ENCODE measurements at places on chromosomes 7 and 10.

DNA sequence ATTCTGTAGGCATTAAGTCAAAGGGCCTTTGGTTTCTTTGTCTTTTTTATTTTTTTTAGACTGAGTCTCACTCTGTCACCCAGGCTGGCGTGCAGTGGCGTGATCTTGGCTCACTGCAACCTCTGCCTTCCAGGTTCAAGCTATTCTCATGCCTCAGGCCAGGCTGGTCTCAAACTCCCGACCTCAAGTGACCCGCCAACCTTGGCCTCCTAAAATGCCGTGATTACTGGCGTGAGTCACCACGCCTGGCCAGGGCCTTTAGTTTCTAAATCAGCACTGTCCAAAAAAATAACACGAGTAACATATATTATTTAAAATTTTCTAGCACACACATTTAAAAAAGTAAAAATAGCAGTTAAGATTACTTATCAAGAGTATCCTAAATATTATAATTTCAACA, 11.1 kb upstream of the ACSL5 start:
- no peak for DNase-seq

GRCh38 chr7:101058355-101058754, 26.9 kb upstream of the TRIM56 start:
- DNase-seq = peak; percentile 37

- no peak for DNase-seq
These were observed 487.1 kb downstream of the TCERG1L start for GRCh38 chr10:130824230-130825014.

DNA sequence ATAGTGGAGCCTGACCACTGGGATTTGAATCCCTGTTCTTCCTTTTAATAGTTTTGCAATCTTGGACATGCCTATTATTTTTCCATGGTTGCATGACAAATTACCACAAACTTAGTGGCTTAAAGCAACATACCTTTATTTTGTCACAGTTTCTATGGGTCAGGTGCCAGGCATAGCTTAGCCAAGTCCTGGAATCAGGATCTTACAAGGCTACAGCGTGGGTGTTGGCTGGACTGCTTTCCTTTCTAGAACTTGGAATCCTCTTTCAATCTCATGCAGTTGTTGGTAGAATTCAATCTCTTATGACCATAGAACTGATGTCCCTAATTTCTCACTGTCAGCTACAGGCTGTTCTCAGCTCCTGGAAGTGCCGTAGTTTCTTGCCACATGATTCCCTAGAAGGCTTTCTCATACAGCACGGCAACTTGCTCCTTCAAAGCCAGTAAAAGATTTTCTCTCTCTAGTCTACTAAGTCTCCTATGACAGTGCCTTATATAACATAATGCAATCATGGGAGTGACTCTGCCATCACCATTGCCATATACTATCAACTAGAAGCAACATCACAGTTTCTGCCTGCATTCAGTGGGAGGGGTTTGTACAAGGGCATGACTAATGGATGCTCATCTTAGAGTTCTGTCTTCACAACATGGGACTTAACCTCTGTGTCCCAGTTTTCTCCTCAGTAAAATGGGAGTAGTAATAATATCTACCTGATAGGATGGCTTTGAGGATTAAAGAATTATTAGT, 243.4 kb upstream of the FZD1 start:
- DNase-seq = no peak

DNA sequence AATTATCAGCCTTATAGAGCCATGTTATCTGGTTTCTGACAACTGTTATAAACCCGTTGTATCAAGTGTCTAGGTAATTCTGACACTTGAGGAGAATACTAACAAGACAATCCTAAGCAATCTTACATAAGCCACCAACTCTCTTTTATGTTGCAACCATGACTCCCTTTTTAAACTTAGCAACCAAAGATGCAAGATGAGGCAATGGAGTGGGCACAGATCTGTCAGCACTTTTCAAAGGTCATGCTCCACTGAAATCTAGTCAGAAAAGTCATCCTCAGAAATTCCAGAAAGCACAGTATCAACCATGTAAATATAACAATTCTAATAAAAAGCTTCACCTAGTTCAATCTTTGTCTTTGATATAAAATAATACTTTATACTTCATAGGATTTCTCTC, 77.0 kb upstream of the SEMA3A start:
- DNase-seq = no peak

GRCh38 chr10:11162828-11163599, 145.3 kb downstream of the CELF2 start:
- DNase-seq = no peak

DNA sequence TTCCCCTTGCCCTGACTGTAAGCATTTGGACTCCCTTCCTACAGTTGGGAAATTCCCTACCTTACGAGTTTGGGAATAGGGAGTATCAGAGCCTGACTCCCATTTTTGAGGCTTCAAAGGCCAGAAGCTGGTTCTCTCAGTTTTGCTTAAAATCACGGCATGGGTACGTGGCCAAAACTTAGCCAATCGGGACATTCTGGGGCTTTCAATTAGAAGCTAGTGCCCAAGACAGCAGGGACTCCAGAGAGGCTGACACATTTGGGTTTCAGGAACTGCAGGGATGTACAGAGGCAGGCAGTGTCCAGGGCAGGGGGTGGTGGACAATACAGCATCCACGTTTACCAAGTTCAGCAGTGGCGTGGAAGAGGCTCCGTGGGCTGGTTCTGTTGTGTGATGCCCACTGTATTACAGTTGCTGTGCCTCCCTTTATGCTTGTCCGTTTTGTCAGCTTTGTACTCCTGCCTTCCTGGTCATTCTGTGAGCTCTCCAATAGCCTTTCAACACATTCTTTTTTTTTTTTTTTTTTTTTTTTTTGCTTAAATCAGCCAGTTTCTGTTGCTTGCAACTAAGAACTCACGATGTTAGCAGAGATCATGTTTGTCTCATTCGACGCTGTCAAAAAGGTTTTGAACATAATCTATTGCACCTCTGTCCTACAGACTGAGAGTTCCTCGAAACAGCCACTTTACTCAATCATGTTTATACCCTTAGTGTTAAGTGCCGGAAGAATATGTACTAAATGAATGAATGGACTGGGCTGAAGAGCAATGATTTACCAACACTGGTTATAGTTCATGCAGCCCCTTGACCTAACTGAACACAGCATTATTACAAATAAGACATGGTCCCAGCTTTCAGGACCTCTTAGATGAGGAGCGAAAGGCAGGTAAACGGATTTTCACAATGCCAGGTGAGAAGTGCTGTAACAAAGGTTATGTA, 1.1 kb downstream of the GGCT start:
- no peak for DNase-seq

- no peak for DNase-seq
These were observed 2.3 kb upstream of the TMEM184A start for GRCh38 chr7:1558181-1558811.

- peak; percentile 60 for DNase-seq
These were observed 1.5 kb upstream of the SEMA3A start for GRCh38 chr7:84196084-84196503.

GRCh38 chr7:107879400-107880035, 11.5 kb upstream of the DLD start:
- peak; percentile 36 for DNase-seq

GRCh38 chr10:13788320-13788600, 201.5 kb downstream of the PRPF18 start:
- DNase-seq = no peak

GRCh38 chr7:140316165-140316661, 82.1 kb downstream of the SLC37A3 start:
- DNase-seq = no peak

DNA sequence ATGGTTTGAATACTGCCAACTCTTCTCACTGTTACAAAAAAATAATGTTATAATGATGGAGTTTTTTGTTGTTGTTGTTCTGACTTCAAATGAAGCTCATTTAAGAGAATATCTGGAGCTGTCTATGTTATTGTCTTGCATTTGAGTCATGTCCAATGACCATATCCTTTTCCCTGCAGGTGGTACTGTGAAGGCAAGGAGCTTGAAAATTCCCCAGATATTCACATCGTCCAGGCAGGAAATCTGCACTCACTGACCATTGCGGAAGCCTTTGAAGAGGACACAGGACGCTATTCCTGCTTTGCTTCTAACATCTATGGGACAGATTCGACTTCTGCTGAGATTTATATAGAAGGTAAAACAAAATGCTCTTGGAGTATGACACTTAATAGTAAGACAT, 33.5 kb downstream of the MYPN start:
- DNase-seq = no peak

- DNase-seq = no peak
These were observed 168.1 kb upstream of the PPP2R2D start for GRCh38 chr10:131732631-131733127.

DNA sequence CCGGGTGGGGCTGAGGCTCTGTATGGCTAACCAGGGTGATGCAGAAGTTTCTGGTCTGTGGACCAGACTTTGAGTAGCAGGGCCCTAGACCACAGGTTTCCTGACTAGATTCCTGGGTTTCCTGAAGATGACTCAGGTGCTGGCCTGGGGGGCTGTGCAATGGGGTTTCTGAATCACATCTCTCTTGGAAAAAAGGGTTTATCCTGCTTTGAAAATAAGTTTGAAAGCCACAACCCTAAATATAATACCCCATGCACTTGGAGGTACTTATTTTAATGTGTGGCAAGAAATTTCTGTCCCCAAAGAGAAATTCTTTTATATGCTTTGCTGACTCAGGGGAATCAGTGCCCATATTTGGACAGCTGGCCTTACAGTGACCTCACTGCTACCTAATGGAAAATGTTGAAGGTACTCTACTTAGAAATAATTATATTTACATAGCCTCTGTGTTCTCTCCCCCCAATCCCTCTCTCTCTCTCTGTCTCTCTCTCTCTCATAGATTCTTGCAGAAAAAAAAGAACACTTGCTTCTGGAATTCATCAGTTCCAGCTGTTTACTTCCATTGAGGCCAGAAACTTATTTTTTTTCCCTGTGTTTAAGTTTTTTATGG, 184.4 kb upstream of the LYZL2 start:
- no peak for DNase-seq

DNA sequence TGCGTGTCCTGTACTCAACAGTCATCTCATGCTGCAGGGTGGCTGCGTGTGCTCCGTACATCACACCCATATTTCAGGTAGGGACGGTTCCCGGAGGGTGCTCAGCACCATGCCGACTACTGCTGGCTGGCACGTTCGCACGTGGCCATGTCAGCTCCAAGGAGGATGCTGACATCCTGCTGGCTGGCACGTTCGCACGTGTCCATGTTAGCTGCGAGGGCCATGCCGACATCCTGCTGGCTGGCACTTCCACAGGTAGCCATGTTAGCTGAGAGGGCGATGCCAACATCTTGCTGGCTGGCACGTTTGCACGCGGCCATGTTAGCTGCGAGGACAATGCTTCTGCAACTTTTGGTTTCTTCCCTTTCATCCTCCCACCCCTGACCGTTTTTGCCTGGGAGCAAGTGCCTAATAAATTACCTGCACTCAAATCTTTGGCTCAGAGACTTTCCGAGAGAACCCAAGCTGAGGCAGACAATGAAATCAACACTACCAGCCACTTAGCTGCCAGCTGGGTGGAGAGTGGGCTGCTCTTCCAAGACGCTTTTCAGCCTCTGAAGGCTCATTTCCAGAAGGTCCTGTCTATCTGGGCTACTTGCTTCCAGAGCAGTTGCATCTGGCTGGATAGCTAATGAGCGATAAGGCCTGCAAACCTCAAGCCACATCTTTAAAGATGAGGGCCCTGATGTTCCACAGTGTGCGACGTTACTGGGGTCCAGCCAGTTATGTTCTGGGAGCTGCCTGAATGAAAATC, 104.6 kb downstream of the WDR37 start:
- no peak for DNase-seq

- DNase-seq = no peak
These were observed 38.4 kb downstream of the SLC39A12 start for GRCh38 chr10:17989908-17990767.

DNA sequence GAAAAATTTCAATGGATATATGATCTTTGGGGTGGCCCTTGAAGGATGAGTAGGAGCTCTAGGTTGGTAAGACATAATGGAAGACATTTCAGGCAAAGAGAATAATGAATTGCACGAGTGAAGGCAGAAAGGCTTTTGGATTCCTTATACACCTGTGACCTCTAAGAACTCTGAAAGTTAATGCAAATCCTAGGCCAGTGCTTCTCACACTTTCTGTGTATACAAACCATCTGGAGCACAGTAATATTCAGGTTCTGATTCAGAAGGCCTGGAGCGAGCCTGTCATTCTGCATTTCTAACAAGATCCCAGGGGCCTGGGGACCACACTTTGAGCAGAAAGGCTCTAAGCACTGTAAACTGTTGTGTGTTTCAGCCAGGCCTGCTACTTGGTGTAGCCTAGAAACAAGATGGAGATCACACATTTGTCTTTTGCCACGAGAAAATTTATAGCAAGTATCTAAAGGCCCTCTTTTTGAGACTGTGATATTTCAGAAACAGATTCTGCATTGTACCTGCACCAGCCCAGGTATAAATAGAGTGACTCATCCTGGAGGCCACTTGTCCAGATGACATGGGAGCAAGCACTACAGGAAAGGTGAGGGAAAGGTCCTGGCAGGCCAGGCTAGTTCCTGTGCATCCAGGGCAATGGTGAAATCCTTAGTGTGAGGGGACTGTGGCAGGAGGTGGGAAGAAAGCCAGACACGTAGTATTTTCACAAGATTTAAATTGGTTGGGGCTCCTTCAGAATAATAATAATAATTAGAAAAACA, 24.4 kb downstream of the MRPS33 start:
- DNase-seq = no peak

DNA sequence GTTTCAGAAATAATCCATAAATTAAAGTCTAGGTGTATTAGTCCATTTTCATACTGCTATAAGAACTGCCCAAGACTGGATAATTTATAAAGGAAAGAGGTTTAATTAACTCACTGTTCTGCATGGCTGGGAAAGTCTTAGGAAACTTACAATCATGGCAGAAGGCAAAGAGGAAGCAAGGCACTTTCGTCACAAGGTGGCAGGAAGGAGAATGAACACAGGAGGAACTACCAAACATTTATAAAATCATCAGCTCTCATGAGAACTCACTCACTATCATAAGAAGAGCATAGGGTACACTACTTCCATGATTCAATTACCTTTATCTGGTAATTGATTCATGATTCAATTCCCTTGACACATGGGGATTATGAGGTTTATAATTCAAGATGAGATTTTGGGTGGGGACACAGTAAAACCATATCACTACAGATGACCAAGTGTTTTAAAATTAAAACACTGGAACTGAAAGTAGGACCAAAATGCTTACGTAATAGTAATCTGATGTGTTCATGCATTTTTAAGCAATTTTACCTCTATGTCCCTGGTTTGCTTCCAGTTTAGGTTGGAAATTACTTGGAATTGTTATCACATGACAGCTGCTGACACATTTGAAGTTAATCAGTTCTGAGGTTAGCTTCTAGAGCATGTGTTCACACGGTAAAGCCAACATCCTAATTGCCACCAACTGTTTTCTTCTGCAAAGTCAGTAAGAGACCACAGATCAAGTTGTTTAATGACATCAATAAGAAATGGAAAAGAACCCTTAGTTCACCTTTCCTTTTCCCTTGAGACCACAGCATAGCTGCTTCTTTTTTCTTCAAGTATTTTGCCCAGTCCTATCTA, 48.4 kb upstream of the SEMA3C start:
- DNase-seq = peak; percentile 6

Measured in retina (tissue), 1 donor.